Activated T-cell treated with anti-CD3 and anti-CD28 coated beads for 4 hours (primary cell): ENCODE measurements at places on chromosomes 2 and 18.

- DNase-seq = no peak
Measured at GRCh38 chr2:126761981-126762878, 106.3 kb downstream of the GYPC start.

DNA sequence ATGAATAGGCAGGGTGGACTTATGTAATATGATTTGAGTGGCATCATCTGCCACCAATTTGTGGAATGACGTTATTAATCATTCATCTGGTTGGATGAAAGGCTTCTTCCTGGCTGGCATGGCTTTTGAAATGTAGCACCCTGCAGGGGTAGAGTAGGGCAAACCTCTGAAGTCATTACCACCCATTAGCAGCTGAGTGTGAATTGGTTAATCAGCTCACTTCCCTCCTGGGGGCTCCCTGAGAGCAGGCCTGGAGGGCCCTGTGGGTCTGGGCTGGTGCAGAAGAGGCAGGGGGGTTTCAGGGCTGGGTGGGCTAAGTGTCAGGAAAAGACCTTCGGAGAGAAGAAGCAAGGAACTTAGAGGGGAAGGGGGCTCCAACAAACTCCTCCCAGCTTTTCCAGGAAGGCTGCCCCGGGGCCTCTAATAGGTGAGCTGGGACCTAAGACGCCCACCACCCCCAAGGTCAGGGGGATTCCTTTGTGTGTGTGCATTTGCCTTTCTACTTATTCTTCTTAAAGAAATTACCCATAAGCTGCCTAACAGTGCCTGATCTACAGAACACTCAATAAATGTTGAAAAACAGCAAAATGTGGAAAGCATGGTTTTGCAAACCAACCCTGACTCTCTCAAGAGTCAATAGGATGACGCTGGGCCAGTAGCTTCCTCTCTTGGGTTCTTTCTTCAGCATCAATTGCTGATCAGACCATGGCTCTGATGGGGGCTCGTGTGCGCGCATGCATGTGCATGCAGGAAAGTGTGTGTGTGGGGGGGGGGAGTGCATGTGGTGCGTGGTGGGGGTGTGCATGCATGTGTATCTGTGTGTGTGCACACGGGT, 49.7 kb upstream of the ZNF516 start:
- DNase-seq = no peak

DNA sequence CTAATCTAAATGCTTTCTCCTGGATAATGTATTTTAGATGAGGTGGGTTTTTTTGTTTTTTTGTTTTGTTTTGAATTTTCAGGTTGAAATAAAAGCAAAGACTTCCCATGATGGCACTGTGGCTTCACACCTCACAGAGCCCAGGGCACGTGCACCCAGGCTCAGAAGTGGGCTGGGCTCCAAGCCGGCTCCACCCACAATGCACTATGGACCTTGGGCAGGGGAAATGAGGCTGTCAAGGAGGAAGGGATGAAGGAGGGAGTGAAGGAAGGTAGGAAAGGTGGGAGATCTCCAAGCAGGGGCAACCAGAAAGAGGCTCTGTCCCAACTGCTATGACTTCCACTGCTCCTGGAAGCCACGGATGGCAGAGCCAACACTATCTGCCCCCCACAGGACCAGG, 60.4 kb downstream of the BIN1 start:
- DNase-seq = no peak

DNA sequence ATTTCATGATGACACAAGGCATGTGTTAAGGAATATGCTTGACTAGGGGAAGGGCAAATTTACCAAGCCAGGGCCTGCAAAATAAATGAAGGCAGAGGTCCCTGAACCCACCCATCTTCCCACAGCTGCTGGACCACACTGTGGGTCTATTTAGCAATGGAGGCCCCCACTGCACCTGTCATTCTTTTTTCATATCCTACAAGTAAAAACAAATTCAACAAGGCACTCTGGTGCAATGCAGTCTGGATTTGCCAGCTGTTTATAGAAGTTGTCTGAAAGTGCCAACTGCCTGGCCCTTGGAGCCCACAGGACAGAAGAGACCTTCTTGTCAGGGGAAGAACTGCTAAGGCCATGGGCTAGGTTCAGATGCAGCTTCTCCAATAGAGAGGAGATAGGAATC, 112.8 kb upstream of the ATL2 start:
- no peak for DNase-seq

GRCh38 chr2:146386096-146386495, 1458.7 kb upstream of the ACVR2A start:
- no peak for DNase-seq

GRCh38 chr2:25332571-25332970, 9.2 kb downstream of the DNMT3A start:
- DNase-seq = no peak

DNA sequence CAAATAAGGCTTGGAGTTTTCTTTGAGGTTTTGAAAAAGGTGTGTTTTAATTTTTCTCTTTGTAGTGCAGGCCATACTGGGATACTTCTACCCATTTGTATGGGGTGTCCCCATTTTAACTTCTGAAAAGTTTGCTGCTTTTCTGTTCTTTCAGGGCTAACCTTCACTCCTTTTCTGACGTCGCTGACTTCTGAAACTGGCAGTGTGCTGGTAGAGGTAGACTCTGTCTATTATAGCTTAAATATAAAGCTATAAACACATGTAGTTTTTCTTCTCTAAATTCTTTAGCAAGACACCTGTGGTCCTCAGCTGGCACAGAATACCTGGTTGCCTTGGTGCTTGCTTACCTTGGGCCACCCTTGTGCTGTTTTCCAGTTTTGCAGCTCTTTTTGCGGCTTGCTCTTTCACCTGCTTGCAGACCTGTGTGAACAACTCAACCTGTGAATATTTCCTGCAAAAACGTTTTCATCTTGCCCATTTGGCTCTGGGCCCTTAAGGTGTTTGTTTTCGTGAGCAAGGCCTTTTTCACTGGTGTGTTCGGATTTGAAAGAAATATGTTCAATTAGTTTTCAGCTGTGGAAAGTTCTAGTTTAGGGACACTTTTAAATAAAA, 42.2 kb downstream of the PHLPP1 start:
- no peak for DNase-seq

GRCh38 chr2:39913648-39914461, 134.8 kb upstream of the THUMPD2 start:
- no peak for DNase-seq

DNA sequence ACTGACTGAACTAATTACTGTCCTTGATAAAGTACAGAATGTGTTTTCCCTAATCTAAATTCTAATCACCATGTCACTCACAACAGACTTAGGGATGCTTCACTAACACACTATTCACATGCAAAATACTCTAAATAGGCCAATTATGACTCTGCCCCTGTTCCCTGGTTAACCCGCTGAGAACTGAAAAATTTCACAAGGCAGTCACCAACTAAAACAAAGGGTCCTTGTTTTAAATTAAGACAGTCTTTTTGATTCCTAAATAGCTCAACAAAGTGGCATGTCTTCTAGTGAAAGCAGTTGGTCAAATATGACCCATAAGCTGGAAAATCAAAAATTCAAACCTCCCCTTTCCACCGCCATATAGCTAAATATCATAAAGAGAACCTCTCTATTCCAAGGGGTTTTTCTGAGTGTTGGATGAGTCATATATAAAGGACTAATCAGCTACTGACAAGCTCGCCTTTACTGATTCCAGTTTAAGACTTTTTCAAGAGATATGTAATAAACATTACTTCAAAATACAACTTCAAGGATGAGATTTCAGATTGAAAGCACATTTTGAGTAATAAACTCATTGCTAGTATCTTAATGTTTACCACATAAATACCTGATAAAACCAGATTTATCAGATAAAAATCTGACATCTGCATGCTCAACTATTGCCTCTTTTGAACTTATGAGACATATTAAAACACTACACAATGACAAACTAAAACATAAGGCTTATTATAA, 235.8 kb downstream of the TCF4 start:
- DNase-seq = no peak

DNA sequence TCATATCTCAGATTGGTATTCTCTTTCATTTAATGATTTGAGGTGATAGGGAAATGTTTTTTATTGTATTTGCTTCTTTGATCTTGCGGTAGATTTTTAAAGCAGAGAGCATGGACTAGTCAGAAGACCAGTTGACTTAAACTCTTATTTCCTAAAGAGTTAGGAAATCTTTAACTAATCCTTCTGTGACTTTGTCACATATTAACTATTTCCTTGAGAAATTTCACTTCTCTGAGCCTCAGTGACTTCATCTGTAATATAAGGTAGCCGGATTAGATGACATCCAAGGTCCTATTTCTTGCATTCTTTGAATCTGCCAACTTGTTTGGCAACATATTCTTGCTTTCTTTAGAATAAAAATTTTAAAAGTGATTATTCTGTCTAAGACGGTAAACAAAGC, 55.6 kb downstream of the MTX2 start:
- no peak for DNase-seq

DNA sequence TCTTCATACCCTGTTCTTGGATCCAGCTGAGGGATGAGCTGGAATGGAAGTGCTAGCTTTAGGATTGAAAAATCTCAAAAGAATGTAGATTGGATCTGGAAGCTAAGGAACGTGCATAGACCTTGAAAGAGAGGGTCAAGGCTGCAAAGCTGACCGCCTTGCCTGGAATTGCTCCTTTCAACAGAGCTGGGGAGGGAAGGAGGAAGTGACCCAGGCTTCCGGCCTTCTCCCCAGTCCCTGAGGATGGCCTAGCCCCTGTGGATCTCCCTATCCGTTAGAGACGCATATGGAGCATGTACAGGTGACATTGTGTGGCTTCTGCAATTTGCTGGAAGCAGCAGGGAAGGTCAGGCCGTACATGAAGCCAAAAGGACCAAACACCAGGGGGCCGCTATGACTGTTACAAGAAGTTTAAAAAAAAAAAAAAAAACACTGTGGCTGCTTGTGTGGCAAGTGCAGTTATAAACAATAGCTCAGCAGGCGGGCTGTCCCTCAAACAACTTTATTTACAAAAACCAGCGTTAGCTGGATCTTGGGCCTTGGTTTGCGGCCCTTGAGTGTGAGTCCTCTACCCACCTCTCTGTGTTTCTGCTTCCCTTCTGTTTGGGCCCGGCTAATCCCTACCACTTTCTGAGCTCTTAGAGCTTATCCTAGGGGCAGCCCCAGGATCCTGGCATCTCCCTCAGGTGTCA, 227.6 kb downstream of the SEPTIN10 start:
- no peak for DNase-seq

DNA sequence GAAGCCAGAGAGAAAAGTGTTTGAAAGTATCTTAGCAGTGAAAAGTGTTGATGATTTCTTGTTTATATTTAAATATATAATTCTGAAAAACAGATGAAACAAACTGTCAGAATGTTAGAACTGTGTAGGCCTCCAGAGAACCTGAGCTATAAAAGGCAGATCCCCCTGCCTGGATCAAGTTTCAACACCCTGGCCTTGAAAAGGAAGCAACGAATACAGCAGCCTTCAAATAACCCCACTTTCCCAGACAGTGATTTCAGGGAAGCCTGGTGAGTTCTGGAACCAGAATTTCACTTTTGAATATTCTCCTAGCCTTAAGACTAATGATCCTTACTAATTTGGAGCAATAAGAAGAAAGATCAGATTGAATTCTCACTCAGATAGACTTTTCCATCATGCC, 13.3 kb upstream of the TRIM43 start:
- DNase-seq = no peak

DNA sequence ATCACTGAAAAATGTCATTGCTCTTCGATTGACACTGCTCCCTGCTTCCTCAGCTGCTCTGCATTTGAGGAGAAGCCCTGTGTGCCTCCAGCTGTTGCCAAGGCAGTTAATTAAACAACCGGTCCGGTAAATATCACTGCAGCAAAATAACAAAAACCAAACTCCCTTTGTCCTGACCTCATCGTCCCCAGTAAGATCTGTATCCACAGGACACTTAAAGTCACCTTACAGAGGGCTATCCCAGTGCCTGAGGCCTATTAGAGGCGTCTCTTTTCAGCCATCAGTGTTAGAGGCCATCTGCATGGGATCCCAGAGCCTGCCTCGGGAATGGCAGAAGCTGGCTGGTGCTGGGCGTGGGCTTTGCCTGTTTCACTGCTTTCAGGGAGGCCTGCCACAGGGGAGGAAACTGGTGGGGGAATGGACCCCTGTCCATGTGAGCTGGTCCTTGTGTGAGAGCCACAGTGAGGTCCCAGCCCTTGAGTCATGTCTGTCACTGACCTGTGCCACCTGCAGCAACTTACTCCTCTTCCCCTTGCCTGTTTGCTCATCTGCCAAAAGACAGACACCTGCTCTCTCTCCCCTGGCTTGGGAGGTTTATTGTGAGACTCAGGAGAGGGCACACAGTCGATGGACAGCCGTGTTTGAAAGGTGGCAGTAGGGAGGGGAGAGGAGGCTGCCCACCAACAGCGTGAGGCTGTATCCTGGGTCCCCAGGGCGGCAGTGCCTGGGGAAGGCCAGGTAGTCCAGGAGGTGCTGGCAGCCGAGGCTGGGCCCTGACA, 117.7 kb upstream of the MCFD2 start:
- no peak for DNase-seq

GRCh38 chr18:37521510-37522465, 43.8 kb downstream of the CELF4 start:
- no peak for DNase-seq
